ENCODE measurements at places on chromosomes 2 and 18. TPM values are rescaled to one million over a fixed set of nuclear protein-coding genes. Genes with fewer than 3 reads are reported as not detected.

Gene SAG
- not detected for total RNA-seq

Gene DSG1
- not detected for total RNA-seq

Gene GLI2
- total RNA-seq: 3.6 TPM

GRCh38 chr2:241852116-241852980, 6.3 kb downstream of the PDCD1 start:
- H3K4me3 ChIP-seq: no peak overlapping the region
- H3K36me3 ChIP-seq: no peaks in the 10 kb centered on the region
- H3K27me3 ChIP-seq: no peaks in the 10 kb centered on the region
- no peak overlapping the region for H3K27ac ChIP-seq
- peak; percentile 13 for DNase-seq

- no peaks in the 10 kb centered on the region for H3K4me1 ChIP-seq
- H3K4me3 ChIP-seq: no peak overlapping the region
- no peaks in the 10 kb centered on the region for H3K27me3 ChIP-seq
- H3K27ac ChIP-seq: no peak overlapping the region
- H3K36me3 ChIP-seq: no peaks in the 10 kb centered on the region
Measured at GRCh38 chr18:76530846-76531245, 35.8 kb upstream of the ZNF516 start.

DNA sequence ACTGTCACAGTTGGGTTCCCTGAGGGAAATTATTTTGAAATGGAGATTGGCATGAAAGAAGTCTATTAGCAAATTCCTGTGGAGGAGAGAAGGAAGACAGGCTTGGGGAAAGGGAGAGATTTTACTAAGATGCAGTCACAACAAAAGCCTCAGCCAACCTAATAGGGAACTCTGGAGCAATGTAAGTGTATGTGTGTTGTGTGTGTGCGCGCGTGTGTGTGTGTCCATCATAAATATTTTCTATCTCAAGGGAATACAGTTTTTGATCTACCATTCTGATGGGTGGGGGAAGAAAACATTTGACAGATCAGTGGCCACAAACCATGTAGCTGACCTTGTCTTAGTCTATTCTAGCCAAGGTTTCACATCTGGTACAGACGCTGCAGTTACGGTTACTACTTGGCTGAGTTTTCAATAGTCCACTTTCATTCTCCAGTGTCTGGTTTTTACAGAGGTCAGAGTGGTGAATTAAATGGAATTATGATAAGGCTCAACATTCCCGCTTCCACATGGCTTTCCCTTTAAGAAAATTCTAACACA, 72.6 kb downstream of the MREG start:
- DNase-seq: no peak
- no peaks in the 10 kb centered on the region for H3K36me3 ChIP-seq
- H3K27me3 ChIP-seq: no peaks in the 10 kb centered on the region
- no peak overlapping the region for H3K27ac ChIP-seq

GRCh38 chr2:219273937-219274336, 5.2 kb upstream of the DNAJB2 start:
- no peaks in the 10 kb centered on the region for H3K27me3 ChIP-seq
- H3K4me1 ChIP-seq: peaks cover 10% of the 10 kb centered on the region
- no peaks in the 10 kb centered on the region for H3K36me3 ChIP-seq
- DNase-seq: no peak

- no peak for DNase-seq
- H3K36me3 ChIP-seq: no peaks in the 10 kb centered on the region
- H3K27ac ChIP-seq: no peak overlapping the region
- no peaks in the 10 kb centered on the region for H3K4me1 ChIP-seq
- H3K27me3 ChIP-seq: no peaks in the 10 kb centered on the region
- H3K4me3 ChIP-seq: no peak overlapping the region
Measured at GRCh38 chr18:12023375-12023774, 42.1 kb downstream of the IMPA2 start.

DNA sequence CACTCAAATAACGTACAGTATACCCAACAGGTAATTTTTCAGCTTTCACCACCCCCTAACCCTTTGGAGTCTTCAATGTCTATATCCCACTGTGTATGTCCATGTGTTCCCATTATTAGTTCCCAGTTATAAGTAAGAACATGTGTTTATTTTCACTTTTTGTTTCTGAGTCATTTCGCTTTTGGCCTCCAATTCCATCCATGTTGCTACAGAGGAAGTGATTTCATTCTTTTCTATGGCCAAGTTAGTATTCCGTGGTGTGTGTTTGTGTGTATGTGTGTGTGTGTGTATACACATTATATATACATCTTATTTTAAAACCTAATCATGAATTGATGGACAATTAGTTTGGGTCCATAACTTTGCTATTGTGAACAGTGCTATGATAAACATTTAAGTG, 464.4 kb downstream of the CMPK2 start:
- H3K4me1 ChIP-seq: no peaks in the 10 kb centered on the region
- H3K4me3 ChIP-seq: no peak overlapping the region
- DNase-seq: no peak
- no peaks in the 10 kb centered on the region for H3K27me3 ChIP-seq

DNA sequence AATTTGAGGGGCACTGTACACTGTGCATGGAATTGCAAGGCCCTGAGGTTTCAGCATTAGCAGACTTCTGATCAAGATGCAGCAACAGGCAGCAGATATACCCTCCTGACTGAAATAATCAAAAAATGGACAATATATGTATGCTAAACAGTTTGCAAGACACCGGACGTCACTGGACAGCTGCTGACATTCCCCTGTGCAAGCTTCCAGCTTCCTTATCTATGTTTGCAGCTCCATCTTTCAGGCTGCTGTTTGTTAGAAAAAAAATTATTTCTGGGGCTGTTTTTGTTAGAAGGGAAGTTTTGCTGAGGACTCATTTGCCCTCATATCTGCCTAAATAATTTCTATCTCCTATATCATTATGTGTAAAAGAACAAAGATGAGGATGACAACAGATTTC, 179.5 kb upstream of the BCL2L11 start:
- no peaks in the 10 kb centered on the region for H3K36me3 ChIP-seq
- H3K4me1 ChIP-seq: no peaks in the 10 kb centered on the region
- no peak overlapping the region for H3K27ac ChIP-seq
- no peak overlapping the region for H3K4me3 ChIP-seq
- DNase-seq: no peak

GRCh38 chr2:150677551-150677950, 190.1 kb upstream of the RND3 start:
- no peaks in the 10 kb centered on the region for H3K4me1 ChIP-seq
- no peak overlapping the region for H3K4me3 ChIP-seq
- DNase-seq: no peak
- no peak overlapping the region for H3K27ac ChIP-seq
- H3K27me3 ChIP-seq: no peaks in the 10 kb centered on the region
- no peaks in the 10 kb centered on the region for H3K36me3 ChIP-seq

- no peaks in the 10 kb centered on the region for H3K36me3 ChIP-seq
- H3K27me3 ChIP-seq: no peaks in the 10 kb centered on the region
- peaks cover 11% of the 10 kb centered on the region for H3K4me1 ChIP-seq
- DNase-seq: peak; percentile 38
Measured at GRCh38 chr2:15640261-15640711, 48.6 kb downstream of the DDX1 start.

- no peaks in the 10 kb centered on the region for H3K36me3 ChIP-seq
- H3K4me3 ChIP-seq: no peak overlapping the region
- no peaks in the 10 kb centered on the region for H3K27me3 ChIP-seq
- H3K27ac ChIP-seq: peak overlapping the region; percentile 60
- H3K4me1 ChIP-seq: no peaks in the 10 kb centered on the region
- no peak for DNase-seq
Measured at GRCh38 chr2:160288324-160288723, 88.3 kb upstream of the ITGB6 start.

GRCh38 chr2:118202707-118203303, 114.5 kb downstream of the INSIG2 start:
- no peaks in the 10 kb centered on the region for H3K27me3 ChIP-seq
- no peaks in the 10 kb centered on the region for H3K4me1 ChIP-seq
- no peak for DNase-seq
- no peak overlapping the region for H3K4me3 ChIP-seq
- no peak overlapping the region for H3K27ac ChIP-seq

DNA sequence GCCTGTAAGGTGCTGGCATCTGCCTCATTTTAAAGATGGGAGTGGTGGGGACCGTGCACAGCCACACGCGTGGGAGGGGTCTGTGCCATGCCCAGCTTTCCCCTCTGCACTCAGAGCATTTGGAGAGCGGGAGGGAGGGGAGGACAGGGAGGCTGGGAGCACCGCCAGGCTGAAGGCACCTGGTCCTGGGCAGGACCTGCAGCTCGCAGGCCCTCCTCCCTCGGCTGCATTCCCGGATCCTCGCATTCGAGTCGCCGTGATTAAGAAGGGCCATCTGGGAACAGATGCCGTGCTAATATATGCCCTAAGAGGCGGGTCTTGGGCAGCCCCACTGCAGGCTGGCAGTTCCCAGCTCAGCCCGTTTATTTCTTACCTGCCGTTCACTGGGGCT, 84.0 kb downstream of the PTGR3 start:
- no peaks in the 10 kb centered on the region for H3K4me1 ChIP-seq
- no peaks in the 10 kb centered on the region for H3K36me3 ChIP-seq
- H3K4me3 ChIP-seq: no peak overlapping the region
- no peak overlapping the region for H3K27ac ChIP-seq
- no peak for DNase-seq

DNA sequence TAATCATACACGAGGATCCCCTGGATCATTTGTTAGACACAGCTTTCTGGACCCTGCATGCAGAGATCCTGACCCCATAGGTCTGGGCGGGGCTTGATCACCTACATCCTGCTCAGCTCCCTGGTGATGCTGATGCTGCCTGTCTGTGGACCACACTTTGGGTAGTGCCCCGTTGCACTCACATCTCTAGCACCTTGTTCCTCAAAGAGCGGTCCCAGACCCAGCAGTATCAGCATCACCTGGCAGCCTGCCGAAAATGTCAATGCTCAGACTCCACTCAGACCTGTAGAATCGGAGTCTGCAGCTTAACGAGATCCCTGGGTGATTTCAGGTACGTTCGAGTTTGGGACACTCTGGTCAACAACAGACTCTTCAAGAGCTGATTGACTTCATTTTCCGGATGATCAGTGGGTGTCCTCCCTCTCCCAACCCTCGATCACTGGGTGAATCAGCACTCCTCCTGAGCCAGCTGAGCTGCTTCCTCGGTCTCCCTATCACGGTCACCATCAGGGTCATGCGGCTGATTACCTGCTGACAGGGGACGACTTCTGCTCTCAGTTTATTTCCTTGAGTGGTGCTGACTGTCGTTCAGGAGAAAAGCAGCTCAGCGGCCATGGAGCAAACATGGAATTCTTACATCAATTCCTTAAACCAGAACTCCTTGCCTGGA, 150.6 kb upstream of the RAB12 start:
- no peak overlapping the region for H3K4me3 ChIP-seq
- no peak for DNase-seq
- no peaks in the 10 kb centered on the region for H3K4me1 ChIP-seq
- H3K27ac ChIP-seq: no peak overlapping the region

DNA sequence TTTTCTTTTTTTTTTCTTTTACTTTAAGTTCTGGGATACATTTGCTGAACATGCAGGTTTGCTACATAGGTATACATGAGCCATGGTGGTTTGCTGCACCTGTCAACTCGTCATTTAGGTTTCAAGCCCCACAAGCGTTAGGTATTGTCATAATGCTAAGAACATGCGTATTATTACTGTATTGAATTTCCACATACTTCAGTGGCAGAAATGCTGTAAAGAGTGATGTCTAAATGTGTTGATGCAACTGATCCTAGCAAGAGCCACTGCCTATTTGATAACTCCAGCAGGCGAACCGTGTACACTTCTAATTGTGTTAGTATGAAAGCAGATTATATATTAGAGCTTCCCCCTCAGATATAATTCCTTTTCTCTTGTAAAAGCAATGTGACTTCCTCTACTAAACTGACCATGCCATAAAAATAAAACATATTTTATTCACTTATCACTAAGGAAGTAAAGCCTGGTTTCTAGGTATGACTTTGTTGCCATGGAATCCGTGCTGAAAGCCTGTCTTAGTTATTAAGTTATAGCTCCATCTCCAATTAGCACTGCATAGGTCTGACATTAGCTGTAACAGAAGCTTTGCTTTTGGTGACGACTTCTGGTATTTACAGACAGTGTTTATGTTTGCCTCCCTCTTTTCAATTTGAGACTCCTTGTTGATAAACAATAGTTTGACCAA, 280.0 kb downstream of the GALR1 start:
- DNase-seq: no peak
- no peaks in the 10 kb centered on the region for H3K4me1 ChIP-seq
- H3K27me3 ChIP-seq: no peaks in the 10 kb centered on the region
- no peaks in the 10 kb centered on the region for H3K36me3 ChIP-seq
- no peak overlapping the region for H3K4me3 ChIP-seq

DNA sequence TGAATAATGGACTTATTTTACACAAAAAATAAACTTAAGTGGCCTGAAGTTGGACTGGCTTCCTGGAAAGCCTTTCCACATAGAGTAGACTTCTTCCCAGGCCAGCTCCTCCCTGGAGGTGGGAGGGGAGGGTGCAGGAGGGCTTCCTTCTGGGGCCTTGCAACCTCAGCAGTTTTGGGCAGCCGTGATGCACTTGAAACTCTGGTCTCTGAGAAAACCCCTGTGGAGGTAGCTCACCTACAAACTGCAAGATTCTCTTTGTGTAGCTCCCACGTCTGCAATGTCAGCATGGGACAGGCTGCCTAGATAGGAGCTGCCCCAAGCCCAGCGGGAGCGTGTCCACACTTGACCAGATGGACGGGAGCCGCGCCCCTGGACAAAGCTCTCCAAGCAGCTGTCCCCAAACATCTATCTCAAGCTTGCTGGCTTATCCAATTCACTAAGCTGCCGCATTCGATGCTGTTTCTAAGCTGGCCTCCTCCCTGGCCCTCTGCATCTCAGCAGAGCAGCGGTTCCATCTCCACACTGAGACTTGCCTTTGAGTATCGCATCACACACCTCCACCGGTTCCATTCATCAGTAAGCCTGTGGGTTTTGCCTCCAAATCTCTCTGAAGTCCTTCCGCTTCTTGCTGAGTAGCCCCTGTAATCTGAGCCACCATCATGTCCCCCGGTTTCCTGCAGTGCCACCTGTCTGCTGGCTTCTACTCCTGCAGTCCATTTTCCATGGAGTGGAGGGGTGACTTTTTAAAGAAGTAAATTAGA, 1.6 kb upstream of the LPIN1 start:
- H3K4me1 ChIP-seq: peaks cover 4% of the 10 kb centered on the region
- H3K4me3 ChIP-seq: no peak overlapping the region
- peak; percentile 47 for DNase-seq

Data from uterus (tissue), 4 donors.